A549 treated with GW870086 at 1 μM for 4 hours (cell line): ENCODE measurements at places on chromosomes 2 and 18. TPM values are rescaled to one million over a fixed set of nuclear protein-coding genes. Genes with fewer than 3 reads are reported as not detected.

The TDRD15 gene
- not detected in 5 replicates for total RNA-seq

The ALLC gene
- 0.08 TPM in 1 of 5 replicates, not detected in the others for total RNA-seq

The CROCC2 gene
- not detected in 5 replicates for total RNA-seq

The BOK gene
- total RNA-seq: 23.4 to 34.1 TPM (median 33.3 TPM) in 5 replicates

The GPR17 gene
- 0.08 to 0.16 TPM (median 0.15 TPM) in 3 of 5 replicates, not detected in the others for total RNA-seq

The CHRNG gene
- not detected in 5 replicates for total RNA-seq

The IL1RN gene
- 0.10 to 0.62 TPM (median 0.53 TPM) in 5 replicates for total RNA-seq

The BCL11A gene
- 0.10 to 0.36 TPM in 2 of 5 replicates, not detected in the others for total RNA-seq

The SCYGR4 gene
- total RNA-seq: not detected in 5 replicates

The ANKRD53 gene
- 0.12 TPM in 1 of 5 replicates, not detected in the others for total RNA-seq

The RNF144A gene
- 6.4 to 10.0 TPM (median 8.4 TPM) in 5 replicates for total RNA-seq

The SEC11C gene
- 54.6 to 61.2 TPM (median 60.5 TPM) in 5 replicates for total RNA-seq

The CFAP221 gene
- total RNA-seq: 0.09 to 0.38 TPM (median 0.26 TPM) in 4 of 5 replicates, not detected in the other

The GPATCH11 gene
- total RNA-seq: 7.9 to 10.0 TPM (median 8.5 TPM) in 5 replicates

The EVX2 gene
- not detected in 5 replicates for total RNA-seq

The RTP5 gene
- not detected in 5 replicates for total RNA-seq

The RDH14 gene
- 37.4 to 42.0 TPM (median 40.2 TPM) in 5 replicates for total RNA-seq

The SLC40A1 gene
- total RNA-seq: 1.7 to 2.2 TPM (median 2.0 TPM) in 5 replicates

The SERTAD2 gene
- 9.5 to 13.9 TPM (median 12.0 TPM) in 5 replicates for total RNA-seq

The WDFY1 gene
- total RNA-seq: 26.7 to 40.7 TPM (median 35.4 TPM) in 5 replicates

The ARHGAP15 gene
- total RNA-seq: 0.25 TPM in 1 of 5 replicates, not detected in the others

The MC5R gene
- not detected in 5 replicates for total RNA-seq

The ZNG1B gene
- 39.5 to 46.5 TPM (median 41.1 TPM) in 5 replicates for total RNA-seq
